Anterior cingulate cortex (tissue), 58 donors: ENCODE measurements at places on chromosomes 11 and 22.

DNA sequence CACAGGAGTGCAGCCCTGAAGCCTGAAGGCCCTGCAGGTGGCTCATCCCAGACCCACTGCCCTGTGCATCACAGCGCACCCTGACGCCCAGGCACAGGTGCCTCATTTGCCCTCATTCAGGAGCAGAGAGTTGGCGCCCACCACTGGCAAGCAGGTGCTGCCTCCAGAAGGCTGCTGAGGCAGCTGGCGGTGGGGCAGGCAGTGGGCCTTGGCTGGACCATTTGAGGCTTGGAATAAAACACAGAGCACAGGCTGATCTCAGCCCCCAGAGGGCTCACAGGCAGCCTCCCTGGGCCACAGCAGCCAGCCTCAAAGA, 1151.9 kb downstream of the BRD1 start:
- no peak for DNase-seq

GRCh38 chr11:12901874-12902481, 107.1 kb upstream of the RASSF10 start:
- DNase-seq = no peak

DNA sequence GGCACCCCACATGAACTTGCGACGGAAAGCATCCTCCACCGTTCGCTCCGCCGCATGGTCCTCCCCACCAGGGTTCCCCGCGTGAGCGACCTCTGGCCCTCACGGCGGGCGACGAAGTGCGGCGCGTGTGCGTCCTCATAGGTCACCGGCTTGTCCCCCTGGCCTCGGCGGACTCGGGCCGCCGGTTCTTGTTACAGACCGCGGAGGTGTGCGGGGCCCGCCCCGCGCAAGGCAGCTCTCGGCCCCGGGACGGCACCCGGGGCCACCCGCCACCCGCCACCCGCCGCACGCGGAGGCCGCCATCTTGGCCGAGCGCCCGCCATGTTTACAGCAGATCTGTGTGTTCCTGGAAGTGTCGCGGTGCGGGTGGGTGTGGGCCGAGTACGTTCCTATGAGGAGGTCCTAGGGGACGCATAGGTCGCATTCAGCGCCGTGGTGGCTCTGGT, 3.5 kb upstream of the IFITM2 start:
- DNase-seq = no peak

GRCh38 chr11:106998116-106998915, 20.0 kb downstream of the GUCY1A2 start:
- no peak for DNase-seq

GRCh38 chr11:27700351-27701301, at the start of gene BDNF:
Gene BDNF (minus strand): TSS chr11:27700455. CDS start chr11:27658564, 41,891 bp downstream.
- no peak for DNase-seq

DNA sequence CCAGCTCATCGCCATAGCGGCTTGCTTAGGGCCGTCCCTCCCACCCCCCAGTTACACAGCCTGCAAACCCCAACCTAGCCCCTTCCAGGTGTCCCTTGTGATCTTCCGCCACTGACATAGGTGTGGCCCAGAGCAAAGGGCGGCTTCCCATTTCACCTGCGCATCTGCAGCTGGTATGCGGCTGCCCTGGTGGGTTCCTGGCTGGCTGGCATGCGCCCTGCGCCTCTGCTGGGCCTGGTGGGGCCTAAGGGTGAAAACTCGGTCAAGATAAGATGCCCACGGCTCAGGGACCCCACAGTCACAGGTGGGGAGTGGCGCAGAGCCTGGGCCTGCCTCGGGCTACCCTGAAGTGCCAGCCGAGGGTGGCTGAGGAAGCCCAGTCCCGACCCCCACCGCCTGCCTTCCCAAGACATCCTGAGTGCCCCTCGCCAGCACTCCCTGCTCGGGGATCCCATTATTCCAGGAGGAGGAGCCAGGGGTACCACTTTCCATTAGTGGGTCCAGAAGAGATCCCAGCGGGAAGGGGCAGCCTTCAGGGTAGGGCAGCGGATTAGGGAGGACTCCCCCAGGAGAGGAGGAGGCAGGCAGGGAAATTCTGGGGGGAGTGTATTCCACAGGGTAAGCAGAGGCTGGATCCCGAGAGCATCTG, 36.9 kb upstream of the KCNQ1OT1 start:
- DNase-seq = no peak

DNA sequence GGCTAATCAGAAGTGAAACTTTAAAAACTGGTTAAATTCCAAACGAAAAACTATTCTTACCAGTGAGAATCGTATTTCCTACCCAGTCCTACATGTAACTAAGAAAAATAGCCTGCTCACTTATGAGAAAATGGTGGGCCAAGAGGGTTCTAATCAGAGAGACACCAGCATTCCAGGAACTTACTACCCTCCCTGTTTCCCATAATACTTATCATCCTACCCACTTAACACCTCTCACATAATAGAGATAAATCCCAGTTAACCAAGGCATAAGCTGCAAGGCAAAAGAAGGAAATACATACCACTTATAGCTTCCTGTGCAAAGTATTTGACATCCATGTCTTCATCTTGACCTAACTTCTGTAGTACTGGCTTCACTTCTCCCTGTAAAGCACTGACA, 24.4 kb downstream of the PPP2R1B start:
- DNase-seq = no peak

- DNase-seq = no peak
These were observed 1356.2 kb downstream of the FAM181B start for GRCh38 chr11:81377418-81377817.

- DNase-seq = no peak
These were observed 5.5 kb downstream of the PRDX5 start for GRCh38 chr11:64323373-64323772.

DNA sequence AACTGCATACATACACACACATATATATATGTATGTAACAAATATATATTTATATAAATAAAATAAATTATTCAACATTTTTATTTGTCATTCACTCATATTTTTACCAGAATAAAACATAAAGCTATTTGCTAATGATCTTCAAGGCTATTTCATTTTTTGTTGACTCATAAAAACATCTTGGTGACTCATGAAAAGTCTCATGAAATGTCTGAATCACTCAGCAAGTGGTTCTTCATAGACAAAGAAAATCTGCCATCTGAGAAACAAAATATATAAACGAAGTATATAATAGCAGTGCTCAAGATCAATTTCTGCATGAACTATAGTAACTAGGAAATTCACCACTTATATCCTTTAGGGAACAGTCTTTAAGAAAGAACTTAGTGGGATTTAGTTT, 764.8 kb upstream of the FAT3 start:
- no peak for DNase-seq

- DNase-seq = no peak
These were observed 8.4 kb upstream of the NAV2 start for GRCh38 chr11:19704213-19704612.

DNA sequence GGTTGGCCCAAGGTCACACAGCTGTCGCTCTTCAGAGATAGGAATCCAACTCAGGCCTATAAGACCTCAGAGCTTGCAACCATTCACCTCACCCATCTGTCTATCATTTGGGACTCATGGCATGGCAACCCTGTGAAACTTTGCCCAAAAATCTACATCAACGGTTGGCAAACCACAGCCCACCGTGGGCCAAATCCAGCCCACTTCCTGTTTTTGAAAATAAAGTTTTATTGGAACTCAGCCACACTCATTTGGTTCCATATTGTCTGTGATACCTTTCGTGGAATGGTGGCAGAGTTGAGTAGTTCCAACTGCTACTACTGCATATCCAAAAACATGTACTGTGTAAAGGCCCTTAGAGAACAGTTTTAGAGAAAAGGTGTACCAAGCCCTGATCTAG, 307.8 kb downstream of the MN1 start:
- DNase-seq = no peak

DNA sequence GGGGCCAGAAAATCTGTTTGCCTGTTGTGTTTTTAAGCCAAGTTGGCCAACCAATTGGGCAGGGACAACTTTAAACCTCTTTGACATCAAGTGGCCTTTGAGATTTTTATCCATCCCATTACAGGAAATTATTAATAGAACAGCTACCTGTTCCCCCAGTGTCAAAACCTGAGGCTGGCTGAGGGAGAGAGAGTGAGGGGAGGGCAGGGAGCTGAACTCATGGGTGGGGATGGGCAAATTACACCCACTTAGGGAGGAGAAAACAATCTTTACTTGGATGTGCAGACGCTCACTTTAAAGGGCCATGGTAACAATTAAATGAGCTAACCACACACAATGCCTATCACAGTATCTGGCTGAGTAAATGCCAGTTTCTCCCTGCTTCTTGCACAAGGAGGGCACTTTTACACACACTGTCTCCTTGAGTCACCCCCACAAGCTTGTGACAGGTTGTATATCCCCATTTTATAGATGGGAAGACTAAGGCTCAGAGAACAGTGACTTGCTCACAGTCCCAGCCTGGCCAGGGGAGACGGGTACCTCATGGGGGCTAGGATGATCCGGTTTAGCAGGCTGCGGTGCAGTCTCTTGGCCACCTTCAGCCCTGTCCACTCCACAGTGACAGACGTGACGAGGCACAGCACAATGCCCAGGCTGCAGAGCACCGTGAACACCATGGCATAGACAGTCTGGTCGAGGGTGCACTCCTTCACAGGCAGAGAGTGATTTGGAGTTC, 17.8 kb upstream of the KCNJ11 start:
- DNase-seq = no peak

DNA sequence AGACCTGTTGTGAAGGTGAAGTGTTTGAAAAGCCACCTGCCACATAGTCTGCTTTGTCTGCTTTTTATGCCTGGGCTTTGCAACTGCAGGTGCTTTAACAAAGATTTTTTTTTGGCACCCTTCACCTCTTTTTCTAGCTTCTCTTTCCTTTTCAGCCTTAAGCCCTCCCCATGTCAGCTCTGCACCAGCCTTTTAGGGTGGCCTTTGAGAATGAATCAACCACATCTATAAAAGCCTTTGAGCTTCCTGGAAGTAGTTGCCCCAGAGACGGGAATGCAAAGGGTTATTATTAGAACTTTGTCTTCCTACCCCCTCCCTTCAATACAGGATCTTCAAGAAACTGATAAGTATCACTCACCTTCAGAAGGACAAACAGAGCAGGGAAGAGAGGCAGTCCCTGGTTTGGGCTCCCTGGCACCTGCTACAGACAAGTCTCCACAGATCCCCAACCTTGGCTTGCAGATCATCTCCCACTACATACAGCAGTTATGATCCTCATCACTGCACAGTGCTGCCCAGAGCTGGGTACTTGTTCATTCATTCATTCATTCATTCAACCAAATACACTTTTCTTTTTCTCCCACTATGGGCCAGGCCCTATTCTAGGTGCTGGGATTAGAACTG, 8.0 kb downstream of the PVALB start:
- no peak for DNase-seq
